ENCODE measurements at places on chromosomes 2 and 18.

DNA sequence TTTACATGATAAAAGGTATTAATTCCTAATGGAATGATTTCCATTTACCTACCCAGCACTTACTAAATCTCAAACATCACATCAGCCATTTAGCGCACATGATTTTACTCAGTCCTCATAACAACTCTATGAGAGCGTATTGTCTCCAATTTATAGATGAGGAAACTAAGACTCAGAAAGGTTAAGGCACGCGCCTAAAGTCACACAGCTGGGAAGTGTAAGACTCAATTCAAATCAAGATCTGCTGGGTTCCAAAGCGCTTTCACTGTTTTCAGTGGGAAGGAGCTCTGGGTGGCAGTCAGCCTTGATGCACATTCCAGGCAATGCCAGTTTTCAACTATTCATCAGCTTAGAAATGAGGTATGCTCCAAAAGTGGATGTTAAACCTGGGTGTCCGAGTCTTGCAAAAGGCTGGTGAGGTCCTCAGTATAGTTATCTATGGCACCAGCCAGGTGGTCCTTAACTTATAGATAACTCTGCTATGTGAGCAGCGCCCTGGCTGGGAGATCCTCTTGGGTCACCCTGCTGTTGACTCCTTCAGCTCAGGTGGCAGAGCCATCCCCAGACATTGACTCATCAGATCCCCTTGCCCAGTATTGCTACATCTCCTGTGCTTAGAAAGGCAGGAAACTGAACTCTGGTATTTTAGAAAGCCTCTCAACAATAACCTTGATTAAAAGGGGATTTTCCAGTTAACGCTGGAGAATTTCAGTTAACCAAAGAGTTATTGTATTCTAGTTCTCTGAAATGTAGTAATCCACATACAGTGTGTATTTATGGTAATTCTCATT, 47.1 kb downstream of the SLC4A1AP start:
- DNase-seq, result no peak

- DNase-seq, result peak; percentile 37
These were observed 68.2 kb downstream of the HPCAL1 start for GRCh38 chr2:10370895-10371294.

DNA sequence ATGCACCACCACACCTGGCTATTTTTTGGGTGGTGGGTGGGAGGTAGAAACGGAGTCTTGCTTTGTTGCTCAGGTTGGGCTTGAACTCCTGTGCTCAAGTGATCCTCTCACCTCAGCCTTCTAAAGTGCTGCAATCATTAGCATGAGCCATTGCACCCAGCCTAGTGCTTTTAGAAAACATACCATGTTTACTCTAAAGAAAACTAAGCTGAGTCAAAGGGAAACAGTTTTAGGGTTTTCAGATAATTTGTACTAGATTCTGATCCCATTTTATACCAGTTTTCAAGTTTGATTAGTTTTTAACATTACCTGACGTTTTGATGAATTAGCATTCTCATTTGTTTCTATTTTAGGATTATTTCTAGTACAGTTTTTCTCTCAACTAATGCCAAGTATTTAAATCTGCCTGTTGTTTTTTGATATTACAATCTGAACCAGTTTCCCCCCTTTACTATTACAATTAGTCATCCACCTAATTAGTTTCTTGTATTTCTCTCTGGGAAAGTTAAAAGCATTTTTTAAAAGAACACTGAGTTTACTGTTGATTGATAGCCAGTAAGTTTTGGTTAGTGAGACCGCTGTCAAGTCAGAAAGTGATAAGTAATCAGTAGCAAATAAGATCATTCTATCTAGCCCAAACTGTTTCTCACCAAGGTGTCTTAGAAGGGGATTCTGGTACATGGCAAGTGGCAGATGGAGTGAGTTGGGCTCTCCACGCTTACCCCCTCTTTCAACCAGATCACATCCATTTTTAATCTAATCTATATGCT, 24.2 kb upstream of the TBR1 start:
- DNase-seq, result no peak

DNA sequence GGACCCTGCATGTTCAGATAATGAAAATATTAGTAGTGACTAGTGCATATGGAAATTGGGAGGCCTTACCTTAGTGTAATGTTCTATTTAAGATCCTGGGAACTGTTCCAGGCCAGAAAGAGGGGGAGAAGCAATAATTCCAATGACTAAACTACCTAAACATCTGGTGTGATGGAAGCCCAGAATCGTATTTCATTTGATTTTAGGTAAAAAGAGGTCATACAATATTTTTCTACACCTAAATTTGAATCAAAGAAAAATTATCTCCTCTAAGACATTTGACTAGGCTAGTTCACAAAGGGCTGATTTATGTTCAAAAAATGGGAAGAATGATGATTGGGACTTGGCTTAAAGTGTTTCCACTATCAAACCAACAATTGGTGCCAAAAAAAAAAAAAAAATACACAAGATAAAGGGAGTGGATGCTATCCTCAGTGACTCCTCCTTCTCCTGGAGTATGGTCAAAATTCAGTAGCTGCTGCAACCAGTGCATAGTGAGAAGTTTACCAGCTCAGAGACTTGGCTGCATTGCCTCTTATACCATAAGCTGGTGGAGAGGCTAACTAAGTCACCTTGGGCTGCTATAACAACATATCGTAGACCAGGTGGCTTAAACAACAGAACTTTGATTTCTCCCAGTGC, 1038.3 kb upstream of the ACVR2A start:
- DNase-seq, result no peak

DNA sequence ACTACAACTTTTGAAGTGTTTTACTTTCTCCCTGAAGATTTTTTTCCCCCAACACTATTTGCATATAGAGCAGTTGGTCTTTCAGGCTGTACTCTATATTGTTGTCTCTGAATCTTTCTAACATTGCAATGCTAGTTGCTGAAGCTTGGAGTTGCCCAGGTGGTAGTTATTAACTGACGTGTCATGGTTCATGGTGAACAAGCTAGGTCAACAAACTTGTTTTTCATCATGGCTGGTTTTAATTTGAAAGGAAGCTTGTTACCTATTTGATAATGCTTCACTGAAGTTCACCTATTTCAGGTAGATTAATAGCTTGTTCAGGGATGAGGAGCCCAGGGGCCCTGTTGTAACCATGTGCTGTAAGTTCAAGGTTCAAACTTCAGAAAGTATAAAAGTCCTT, 158.8 kb upstream of the ZEB2 start:
- DNase-seq, result no peak

GRCh38 chr2:216827073-216827720, 32.7 kb downstream of the TNP1 start:
- DNase-seq, result no peak

DNA sequence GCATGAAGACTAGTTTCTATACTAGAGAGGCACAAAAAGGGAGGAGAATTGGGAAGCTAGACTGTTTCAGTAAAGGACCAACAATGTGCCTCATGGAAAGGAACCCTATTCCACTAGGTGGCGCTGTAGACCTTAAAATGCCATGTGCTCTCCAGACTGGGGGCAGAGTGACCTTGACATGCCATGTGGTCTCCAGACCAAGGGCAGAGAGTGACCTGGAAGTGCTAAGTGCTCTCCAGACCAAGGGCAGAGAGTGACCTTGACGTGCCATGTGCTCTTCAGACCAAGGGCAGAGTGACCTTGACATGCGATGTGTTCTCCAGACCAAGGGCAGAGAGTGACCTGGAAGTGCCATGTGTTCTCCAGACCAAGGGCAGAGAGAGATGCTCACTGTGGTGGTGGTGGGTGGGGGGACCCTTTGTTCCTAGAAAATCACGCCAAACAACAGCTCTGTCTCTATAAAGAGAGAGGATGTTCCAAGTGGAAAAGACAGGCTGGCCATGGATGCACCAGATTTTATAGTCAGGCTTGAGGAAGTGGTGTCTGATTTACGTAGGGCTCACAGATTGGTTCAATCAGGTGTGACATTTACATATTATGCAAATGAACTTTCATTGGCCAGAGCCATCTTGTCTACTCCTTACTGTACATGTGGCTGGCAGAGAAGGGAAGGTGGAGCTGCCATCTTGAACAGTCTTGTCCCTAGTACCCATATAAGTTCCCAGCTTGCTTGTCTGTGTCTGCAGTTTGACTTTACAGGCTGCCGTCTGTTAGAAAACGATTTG, 344.0 kb upstream of the DDX18 start:
- peak; percentile 37 for DNase-seq

GRCh38 chr2:229429589-229429988, 158.5 kb upstream of the PID1 start:
- no peak for DNase-seq

- DNase-seq, result no peak
These were observed 27.0 kb downstream of the GREB1 start for GRCh38 chr2:11560806-11561205.

DNA sequence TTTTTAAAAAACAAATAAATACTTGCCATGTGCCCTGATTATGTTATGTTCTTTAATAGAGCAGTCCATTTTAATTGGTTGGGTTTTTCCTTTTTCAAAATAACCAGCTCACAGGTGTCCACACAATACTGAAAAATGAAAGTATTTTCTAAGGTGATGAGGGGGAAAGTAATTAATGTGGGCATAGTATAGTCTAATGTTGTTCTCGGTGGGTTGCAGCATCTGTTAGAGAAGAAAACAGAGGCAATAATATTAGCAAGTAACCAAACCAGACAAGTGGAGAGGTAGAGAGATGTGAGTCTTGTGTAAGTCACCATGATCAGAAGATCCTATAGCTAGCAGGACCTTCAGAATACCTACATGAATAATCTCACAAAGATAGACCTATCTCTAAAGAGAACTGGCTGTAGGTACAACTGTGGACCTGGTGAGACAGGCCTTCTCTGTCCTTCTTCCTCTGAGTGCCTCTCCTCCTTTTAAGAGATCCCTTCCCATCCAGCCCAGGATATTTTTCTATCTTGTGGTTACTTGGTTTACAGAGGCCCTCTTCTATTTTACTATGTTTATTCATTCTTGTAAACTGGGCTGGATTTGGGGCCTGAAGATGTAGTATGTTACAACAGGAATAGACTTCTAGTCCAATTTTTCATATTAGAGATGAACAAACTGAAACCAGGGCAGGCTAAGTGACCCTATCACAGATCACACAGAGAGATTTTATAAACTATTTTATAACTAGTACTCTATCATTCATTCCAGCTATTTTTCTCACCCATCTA, 67.1 kb upstream of the MSTN start:
- no peak for DNase-seq

GRCh38 chr2:239034561-239035341, 186.9 kb downstream of the TWIST2 start:
- no peak for DNase-seq

DNA sequence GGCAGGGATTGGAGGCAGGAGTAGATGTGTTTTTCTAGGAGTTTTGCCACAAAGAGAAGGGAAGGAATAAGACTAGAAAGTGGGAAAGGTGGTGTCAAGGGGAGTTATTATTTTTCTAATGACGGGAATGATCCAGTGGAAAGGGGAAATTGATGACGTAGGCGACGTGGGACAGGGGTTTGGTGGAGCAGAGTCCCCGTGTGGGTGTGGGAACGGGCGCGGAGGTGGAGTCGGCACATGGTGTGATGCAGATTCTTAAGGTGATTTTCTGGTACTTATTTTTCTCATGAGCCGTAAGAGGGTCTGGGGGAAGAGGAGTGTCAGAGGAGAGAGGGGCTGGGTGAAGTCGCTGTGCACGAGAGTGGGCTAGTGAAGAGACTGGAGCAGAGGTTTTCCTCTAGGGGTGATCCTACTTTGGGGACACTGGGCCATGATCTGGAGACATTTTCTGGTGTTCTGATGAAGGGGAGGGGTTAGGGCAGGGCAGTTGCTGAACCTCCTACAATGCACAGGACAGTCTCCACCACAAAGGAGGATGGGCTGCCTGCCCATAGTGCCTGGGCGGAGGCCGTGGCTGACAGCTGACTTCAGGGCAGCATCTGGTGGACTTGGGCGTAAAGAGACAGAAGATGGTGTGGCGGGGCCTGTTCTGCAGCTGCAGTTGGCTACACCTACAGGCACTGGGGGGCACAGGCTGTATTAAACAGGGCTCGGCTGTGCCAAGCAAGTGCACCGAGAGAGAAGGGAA, 30.0 kb downstream of the TRAF3IP1 start:
- DNase-seq, result no peak

DNA sequence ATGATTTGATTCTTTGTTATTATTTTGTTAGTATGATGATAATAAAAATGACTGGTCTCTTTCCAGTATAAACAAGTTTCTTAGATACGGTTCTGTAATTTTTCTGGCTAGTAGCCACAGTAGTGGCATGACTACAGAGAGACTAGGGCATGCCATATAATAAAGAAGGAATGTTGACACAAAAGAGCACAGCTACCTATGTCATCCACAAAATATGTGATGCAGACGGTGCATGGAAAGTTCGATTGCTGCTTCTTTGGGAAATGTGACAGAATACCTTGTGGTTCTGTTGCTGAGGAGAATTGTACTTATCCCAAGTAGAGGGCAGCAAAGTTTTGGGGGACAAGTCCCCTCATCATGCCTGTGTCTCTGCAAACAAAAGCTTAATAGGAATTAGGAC, 26.1 kb upstream of the SETBP1 start:
- no peak for DNase-seq

- no peak for DNase-seq
These were observed 11.3 kb upstream of the KCNF1 start for GRCh38 chr2:10900216-10901109.

- DNase-seq, result no peak
These were observed 162.6 kb upstream of the SIX3 start for GRCh38 chr2:44778671-44779476.

- no peak for DNase-seq
These were observed 148.7 kb downstream of the LDLRAD4 start for GRCh38 chr18:13366962-13367892.

DNA sequence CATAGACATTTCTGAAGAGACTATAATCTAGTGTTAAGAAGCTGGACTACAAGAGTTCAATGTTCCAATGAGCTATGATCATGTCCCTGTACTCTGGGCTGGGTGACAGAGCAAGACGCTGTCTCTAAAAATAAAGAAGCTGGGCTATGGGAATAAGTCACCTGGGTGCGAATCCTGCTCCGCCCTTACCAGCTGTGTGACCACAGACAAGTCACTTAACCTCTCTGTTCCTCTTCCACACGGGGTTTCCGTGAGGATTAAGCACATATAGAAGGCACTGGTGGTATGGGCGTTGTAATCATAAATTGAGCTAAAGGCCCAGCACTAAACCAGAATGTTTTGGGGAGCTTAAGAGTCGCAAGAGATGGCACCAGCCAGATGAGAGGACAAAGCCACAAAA, 178.5 kb downstream of the HAUS1 start:
- DNase-seq, result no peak

DNA sequence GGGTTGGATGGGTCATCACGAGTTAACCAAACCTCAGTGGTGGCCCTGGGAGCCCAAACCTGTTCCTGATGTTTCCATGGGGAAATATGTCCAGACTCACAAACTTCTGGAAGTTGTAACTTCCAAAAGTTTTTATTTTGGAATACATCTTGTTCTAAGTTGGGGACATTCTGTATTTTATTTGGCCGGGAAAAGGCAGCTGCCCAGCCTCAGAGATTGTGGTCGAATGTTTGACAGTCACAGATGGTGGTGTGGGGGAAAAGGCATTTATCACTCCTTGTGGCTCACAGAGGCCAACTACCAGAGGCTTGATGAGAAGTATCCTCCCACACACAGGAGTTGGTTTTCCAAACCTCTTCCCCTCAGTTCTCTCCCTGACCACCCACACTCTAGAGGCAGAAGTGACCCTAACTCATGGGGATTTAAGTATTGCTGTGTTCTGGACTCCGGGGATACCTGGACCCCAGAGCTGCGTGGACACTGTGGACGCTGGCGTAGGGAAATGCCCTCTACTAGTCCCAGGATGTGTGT, 124.7 kb upstream of the PPP1CB start:
- no peak for DNase-seq

- DNase-seq, result no peak
These were observed 104.4 kb downstream of the DOCK10 start for GRCh38 chr2:224937887-224938286.

Measured in hematopoietic multipotent progenitor cell treated with erythropoietin and hydrocortisone succinate and interleukin-3 and kit ligand, for 17 days (in vitro differentiated cells).